ENCODE measurements at places on chromosomes 5 and 9.

DNA sequence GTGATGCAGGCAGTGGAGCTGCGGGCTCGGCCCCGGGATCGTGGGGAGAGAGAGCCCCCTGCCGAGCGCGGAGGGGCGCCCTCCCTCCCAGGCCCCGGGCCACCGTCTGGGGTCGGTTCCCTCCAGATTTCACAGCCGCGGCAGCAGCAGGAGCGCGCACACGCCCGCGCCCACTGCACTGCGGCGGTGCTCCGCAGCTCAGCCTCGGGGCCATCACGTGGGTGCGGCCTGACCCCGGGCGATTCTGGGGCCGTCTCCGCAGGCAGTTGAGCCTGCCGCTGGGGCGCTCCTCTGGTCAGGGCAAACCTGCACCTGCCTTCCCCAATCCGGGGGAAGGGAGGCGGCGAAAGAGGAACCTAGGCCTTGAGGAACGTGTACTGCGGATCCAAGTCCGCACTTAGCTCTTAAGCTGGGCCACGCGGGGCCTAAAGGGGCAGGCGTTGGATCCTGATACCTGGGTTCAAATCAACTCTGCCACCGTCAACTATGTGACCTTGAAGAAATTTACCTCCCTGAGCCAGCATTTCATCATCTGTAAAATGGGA, 9.4 kb upstream of the DELE1 start:
- no peak for DNase-seq

DNA sequence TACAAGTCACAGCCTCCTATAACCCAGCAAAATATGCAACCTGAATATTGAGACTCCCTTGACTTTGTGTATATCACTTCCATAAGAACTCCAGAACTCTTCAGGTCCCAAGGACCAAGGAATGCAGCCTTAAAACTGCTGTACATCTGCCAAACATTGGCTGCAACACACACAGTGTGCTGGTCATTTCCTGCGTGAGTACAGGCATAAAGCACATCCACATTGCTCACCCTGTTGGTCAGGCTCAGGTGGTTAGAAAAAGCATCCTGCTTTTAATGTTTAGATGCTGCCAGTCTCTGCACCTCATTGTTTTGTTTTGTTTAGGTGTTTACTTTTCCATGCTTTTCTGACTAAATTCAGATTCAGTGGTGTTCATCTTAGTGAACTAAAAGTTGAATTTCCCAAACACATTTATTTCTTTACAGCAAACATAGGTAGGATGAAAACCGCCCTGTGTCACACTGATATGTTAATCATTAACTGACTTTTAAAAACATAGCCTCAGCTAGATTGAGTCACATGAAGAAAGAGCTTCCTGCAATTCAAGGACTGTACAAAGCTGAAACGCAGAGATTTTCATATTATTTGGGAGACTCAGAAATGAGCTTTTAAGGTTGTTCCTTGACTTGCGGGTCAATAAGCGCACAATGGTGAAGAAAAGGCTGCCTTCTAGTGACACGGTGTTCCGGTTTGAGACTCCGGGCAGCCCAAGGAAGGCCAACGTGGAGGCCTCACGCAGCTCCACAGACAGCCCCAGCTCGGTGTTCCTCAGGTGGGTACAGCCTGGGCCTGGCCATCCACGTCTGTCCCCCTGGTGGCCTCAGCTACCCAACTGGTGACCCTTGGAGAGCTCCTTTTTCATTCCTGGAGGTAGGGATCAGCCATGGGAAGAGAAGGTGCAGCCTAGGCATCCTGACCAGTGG, 52.2 kb upstream of the GRAMD2B start:
- no peak for DNase-seq

- no peak for DNase-seq
Observed at GRCh38 chr5:119397518-119398380, 41.9 kb downstream of the TNFAIP8 start.

DNA sequence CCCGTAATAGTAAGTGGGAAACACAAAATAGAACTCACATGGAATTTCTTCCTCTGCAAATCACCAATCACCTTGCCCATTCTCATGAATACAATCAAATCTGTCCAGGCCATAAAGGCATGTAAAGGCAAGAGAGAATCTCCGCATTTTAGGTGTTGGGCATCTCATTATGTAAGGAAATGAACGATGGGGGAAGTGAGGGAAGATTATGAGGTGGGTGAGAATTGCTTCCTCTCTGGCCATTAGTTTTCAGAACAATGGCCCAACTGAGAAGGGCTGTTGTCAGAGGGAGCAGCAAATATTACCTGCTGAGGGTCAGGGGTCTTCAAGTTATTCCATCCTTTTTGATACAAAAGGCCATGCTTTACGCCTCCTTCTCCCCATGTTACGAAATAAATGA, 455.1 kb downstream of the ARHGEF28 start:
- no peak for DNase-seq

GRCh38 chr9:19028835-19029451, 4.1 kb downstream of the SAXO1 start:
- no peak for DNase-seq

DNA sequence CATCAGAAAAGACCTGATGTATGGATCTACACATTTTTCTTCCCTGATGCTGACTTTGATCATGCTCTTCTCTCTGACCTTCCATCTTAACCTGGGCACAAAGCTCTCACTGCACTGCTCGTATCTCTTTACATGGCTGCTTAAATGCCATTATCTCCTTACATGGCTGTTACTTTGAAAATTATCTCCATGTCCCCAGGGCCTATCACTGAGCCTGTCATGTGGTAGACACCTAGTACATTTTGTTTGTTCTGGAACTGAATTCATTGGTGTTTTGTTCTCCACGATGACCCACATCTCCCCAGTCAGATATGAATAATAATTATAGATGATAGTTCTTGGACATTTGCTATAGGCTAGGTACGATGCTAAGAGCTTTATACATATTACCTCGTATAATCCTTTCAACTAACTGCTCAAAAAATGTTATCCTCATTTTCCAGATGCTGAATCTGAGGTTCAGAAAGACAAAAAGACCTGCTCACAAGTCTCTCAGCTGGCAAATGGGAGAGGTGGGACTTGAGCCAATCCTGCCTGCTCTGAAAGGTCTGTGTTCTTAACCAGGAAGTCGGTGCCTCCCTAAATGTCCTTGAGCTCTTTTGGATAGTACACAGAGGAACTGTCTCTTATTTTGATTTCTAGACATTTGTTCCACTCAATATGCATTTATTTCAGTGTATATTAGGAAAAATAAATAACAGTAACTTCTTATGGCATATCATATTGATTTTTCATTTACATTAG, 9.8 kb upstream of the CPEB4 start:
- DNase-seq, result no peak

- no peak for DNase-seq
Observed at GRCh38 chr9:98745470-98745869, 36.7 kb upstream of the GABBR2 start.

DNA sequence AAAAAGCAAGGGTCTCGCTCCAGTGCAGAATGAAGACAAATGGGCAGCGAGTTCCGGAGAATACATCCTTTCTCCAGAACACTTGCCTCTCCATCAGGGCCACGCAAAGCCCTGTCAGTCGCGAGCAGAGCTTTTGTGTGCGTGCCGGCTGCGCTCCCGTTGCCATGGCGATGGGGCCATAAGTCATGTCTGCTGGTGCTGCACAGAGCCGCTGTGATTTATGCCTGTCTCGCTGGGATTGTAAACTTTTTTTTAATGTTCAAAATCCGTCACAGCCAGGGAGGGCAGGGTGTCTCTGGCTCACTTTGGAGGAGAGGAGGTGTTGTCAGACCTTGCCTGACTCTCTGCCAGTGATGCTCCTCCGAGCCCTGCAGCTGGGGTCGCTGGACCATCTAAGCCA, 272.7 kb downstream of the TRIM32 start:
- DNase-seq, result no peak

GRCh38 chr9:92960561-92961290, 13.4 kb downstream of the FGD3 start:
- DNase-seq, result no peak

GRCh38 chr9:111949919-111950318, 53.3 kb downstream of the UGCG start:
- DNase-seq, result no peak

DNA sequence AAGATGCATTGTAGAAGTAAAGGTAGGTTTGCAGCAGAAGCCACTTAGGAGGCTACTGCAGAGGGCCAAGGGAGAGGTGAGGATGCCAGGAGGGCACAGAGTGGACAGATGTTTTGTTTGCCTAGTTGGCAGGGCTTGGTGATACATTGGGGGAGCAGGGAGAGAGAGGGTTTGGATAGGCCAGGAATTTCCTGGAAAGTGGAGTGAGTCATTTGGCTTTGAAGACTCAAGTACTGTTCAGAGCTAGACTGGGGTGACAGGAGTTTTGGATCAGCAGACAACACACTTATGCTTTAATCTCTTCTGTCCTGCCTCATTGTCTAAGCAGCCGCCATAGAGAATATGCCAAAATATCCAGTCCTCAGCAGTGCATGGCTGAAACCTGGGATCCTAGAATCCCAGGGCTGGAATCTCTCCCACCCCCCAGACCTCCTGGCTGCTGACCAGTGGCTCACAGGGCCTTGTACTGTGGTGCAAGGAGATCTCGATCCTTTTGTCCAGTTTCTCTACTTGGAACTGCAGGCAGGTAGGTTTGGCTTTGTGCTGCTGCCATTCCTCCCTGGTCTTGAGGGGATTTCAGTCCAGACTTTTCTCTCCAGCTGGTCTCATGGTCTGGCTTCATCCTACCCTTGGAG, 11.0 kb downstream of the TMEM268 start:
- DNase-seq, result no peak
